ENCODE measurements at places on chromosomes 5 and 9.

- DNase-seq, result no peak
These were observed 80.4 kb downstream of the HMCN2 start for GRCh38 chr9:130345897-130346385.

- DNase-seq, result no peak
These were observed 63.6 kb downstream of the ARHGAP26 start for GRCh38 chr5:142833517-142834449.

DNA sequence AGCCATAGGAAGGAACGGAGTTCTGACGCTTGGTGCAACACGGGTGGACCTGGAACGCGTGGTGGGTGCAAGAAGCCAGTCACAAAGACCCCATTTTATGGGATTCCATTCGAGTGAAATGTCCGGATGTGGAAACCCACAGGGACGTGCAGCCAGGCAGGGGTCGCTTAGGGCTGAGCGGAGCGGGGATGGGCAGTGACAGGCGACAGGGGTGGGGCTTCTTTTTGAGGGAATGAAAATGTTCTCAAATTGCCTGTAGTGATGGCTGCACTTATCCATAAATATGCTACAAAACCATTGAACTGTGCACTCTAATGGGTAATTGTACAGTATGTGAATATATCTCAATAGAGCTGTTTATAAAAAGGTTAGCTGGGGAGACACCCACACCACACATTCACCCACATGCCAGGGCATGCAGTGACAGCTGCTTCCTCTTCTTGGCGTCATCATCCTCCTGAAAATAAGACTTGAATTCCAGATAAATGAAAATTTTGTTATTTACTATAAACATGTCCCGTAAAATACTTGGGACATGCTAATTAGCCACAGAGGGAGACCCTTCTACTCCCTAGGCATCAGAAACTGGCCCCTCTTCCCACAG lies 71.3 kb upstream of the OLFM1 start:
- DNase-seq, result no peak

- no peak for DNase-seq
These were observed 46.7 kb downstream of the UHRF2 start for GRCh38 chr9:6459718-6460117.

DNA sequence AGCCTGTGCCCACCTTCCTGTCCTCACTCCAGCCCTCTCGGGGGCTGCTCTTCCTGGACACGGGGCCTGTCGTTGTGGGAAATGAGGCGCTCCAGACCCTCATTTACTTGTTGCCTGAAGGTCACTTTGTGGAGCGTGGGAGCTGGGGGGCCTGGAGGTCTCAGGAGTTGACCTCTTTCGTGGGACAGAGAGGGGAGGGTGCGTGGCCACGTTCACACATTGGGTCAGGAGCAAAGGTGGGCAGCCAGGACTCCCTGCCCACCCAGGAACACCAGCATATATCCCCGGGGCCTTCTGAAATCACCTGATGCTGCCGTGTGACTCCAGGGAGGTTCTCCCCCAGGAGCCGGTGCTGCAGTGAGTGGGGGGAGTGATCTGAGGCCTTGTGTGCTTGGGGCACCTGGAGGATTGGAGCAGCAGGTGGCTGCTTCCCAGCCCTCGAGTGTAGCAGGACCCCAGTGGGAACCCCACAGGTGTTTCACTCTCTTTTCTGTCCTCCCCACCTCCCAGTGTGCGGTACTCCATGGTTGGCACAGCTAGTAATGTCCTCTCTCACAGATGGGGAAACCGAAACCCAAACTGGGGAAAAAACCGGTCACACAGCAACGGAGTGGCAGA lies 20.3 kb downstream of the NCS1 start:
- DNase-seq, result no peak

GRCh38 chr9:15246243-15246642 lies 60.8 kb downstream of the TTC39B start:
- DNase-seq, result no peak

- DNase-seq, result no peak
These were observed 1.8 kb upstream of the LHX3 start for GRCh38 chr9:136206602-136207275.
